Midbrain (tissue), 1 donor: ENCODE measurements at places on chromosomes 2 and 18.

GRCh38 chr18:5107988-5108387 lies 89.1 kb downstream of the AKAIN1 start:
- DNase-seq, result no peak

GRCh38 chr18:52408800-52409302 lies 68.9 kb downstream of the DCC start:
- DNase-seq, result no peak

DNA sequence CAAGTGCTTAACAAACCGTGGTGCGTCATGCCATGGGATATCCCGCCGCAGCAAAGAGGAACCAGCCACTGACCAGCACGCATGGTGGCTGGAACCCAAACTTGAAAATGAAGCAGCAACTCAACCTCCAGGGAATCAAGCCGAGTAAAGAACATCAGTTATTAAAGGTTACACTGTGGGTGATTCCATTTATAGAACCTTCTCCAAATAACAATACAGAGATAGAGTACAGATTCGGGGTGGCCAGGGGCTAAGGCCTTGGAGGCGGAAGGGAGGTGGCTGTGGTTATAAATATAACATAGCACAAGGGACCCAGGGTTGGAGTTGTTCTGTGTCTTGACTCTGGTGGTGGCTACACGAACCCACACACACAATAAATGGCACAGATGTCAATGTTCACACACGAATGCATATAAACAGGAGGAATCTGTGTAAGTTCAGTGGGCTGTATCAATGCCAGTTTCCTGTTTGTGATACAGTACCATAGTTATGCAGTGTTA lies 123.1 kb downstream of the EIPR1 start:
- DNase-seq, result no peak

DNA sequence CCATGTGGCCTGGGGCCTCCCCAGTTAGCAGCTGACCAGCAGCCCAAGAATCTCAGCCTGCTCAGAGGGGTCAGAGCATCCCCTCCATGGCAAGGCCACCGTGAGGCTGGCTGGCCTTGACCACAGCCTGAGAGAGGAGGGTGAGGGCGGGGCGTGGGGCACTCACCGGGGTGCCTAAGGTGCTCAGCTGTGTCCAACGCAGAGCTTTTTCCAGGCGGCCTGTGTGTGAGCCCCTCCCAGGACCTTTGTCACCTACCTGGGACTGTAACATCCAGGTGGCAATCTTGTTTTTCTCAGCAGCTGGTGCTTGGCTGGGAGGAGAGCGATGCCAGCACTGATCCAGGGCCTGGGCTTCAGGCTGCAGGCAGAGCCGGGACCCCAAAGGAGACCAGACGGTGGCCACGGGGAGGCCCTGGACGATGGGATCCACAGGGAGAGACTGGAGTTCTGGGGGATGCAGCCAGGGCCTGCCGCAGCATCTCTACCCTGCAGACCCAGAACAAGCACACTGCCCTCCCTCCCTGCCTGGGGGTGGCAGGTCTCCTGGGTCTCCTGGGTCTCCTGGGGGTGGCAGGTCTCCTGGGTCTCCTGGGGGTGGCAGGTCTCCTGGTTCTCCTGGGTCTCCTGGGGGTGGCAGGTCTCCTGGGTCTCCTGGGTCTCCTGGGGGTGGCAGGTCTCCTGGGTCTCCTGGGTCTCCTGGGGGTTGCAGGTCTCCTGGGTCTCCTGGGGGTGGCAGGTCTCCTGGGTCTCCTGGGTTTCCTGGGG lies 12.3 kb downstream of the SNED1 start:
- DNase-seq, result no peak

- no peak for DNase-seq
Measured at GRCh38 chr2:204170411-204170810, 233.8 kb downstream of the ICOS start.
